ENCODE measurements at places on chromosomes 7 and 10.

DNA sequence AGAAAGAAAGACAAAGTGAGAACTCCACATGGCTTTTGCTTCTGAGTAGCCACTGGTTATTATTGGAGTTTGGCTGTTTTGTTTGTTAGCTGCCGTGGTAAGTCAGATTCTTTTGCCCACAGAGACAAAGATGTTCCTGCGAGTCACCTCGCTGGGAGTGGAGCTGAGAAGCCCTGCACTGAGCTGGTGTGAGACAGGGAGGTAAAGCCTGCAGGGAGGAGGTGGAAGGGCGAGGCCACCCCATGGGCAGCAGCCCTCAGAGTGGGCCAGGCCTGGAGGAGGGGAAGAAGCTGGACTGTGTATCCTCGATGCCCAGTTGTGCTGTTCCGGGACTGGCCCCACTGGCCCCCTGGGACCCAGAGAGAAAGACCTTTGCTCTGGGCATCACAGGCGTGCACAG is 14.3 kb upstream of the NOM1 start:
- no peak for DNase-seq

DNA sequence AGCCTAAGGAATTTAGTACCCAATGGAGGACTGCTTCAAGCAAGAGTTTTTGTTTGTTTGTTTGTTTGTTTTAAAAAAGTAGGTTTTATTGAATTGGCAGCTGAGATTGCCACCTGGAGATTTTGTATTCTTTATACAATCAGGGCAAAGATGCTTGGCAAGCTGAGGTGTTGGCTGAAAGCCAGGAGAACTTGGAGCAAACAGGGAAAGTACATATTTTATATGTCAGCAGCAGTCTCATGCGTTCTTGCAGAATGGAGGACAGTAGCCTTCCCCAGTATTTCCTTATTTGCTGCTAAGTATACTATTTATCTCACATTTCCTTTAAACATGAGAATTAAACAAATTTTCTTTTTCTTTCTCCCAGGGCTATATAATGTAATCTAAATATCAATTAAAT is 22.6 kb upstream of the ICA1 start:
- no peak for DNase-seq

GRCh38 chr10:14379556-14380280 is 49.0 kb upstream of the FRMD4A start:
- DNase-seq = no peak

- peak; percentile 37 for DNase-seq
These were observed 4.4 kb upstream of the ARID5B start for GRCh38 chr10:61896854-61897661.

GRCh38 chr10:95784279-95784913 is 28.4 kb downstream of the ENTPD1 start:
- no peak for DNase-seq

GRCh38 chr7:77570330-77571011 is 33.4 kb downstream of the PTPN12 start:
- DNase-seq = no peak

DNA sequence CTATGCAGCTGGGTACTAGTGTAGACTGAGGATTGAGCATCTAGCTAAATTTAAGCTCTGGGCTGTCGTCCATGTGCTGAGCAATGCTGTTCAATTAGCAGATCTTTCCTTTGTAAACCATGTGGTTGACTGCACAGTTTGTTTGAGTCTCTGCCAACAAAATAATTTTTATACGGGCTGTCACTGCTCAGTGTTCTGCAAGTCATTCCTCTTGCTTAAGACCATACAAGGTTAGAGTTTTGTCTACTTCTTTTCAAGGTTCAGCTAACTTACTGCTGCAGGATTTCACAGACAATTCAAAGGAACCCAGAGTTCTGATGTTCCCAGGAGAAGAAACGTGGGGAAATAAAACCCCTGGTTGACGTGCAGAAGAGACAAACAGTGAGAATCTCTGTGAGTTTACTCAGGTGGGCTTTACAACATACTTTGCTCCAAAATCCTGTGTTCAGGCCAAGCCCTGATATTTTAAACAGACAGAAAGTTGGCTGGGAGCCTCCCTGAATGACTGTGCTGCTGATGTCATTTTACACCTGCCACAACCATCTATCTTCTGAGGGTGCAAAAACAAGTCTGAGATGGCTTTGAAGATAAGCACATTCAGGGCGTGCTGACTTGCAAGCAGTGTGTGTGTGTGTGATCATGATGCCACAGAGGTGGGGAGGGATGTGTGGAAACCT is 177.1 kb upstream of the SVIL start:
- DNase-seq = no peak

DNA sequence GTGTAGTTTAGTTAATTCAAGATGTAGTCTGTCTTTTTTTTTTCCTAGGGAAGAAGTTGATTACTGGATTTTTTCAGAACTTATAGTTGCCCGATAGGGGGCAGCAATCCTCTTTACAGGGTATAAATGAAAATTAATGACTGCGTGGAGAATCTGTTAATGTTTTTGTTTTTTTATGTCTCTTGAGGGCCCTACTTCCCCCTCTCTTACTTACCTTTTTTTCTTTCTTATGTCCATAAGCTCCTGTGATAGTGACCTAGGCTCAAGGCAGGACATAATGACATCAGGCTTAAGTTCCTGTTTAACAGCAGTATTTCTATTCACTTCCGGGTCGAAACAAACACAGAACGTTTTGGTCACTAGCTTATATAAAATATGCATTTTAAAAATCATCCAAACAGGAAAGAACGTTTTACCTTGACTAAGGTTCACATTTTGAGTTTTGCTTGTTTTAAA is 18.8 kb downstream of the CDC123 start:
- DNase-seq = peak; percentile 30

- no peak for DNase-seq
These were observed 101.6 kb upstream of the TNS3 start for GRCh38 chr7:47683485-47683898.

DNA sequence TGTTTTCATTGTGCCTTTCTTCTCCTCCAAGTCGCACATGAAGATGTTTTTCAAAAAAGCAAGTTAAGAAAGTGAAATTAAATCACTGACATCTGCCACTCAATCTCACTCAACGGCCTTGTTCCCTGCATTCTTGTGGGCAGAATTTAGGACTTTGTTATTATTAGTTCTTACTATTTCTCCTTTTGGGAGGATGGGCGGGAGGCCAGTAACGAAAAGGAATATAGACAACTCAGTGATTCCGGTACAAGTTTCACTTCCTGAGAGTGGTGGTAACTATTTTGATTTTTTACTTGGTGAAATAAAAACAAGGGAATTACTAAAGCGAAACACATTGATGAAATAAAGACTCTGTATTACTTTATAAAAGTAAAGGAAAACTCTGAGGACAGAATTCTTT is 231.9 kb upstream of the HABP2 start:
- DNase-seq = no peak

- DNase-seq = peak; percentile 34
These were observed 928 bp downstream of the COMTD1 start for GRCh38 chr10:75234683-75235374.

DNA sequence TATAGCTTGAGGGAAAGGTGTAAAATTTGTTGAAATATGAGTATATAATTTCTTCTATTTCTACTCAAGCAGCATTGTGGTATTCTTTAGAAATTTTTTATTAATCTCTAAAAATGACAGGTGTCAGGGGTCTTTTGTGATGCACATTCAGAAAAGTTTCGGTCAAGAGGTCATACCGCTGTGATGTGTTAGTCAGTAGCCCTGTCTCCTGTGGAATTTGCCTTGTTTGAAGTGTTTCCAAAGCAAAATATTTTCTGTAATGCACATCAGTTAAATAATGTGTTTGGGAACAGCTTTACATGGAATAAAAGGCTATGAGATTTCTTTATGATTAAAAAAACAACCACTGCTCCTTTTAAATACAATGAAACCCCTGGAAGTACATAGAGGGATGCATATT is 35.8 kb downstream of the FOXP2 start:
- DNase-seq = no peak

DNA sequence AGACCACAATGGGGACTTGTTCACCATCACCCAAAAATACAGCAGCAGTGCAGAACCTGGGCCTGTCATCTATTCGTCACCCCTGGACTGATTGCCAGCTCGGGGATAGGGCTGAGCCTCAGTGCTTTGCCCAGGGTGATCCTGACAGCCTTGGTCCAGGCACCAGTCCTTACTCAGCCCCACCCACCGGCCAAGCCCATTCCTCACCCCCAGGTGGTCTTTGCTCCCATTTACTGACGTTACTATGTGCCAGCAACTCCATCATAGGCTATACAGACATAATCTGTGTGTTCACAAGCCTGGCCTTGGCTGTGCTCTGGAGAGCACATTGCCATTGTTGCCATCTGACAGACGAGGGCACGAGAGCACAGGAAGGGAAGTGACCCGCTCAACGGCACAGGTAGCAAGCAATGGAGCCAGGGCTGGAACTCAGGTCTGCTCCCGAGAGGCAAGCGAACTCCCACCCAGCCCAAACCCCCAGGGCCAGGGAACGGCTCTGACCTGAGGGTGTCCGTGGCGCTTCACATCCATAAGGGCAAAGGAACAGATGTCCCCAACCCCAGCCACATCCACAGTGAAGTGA is 6.8 kb downstream of the ATG9B start:
- no peak for DNase-seq
